ENCODE measurements at places on chromosomes 6 and 20.

DNA sequence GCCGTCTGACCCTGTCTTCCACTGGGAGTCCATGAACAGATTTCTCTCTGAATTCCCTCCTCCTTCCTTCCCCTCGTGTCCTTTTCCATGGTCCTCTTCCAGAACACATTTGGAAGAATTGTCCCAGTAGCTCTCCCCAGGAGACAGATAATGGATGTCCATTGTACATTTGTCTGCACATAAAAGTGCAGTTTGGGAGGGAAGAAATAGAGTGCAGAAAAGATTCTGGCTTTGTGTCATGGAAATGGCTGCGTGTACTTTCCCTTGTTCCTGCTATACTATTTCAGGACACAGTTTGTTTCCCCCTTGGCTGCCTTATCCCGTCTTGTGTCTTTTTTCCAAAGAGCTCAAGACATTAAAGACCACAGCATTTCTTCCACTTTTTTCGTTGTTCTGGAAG lies 127.6 kb downstream of the SYNDIG1 start:
- no peak overlapping the region for H3K27ac ChIP-seq
- peaks cover 11% of the 10 kb centered on the region for H3K27me3 ChIP-seq
- no peak overlapping the region for H3K4me3 ChIP-seq

- no peak for DNase-seq
- H3K4me1 ChIP-seq: no peaks in the 10 kb centered on the region
- H3K4me3 ChIP-seq: no peak overlapping the region
These were observed 299.0 kb upstream of the STXBP5 start for GRCh38 chr6:146905181-146905704.

GRCh38 chr20:32501709-32502108 lies 83.4 kb downstream of the NOL4L start:
- H3K4me3 ChIP-seq: no peak overlapping the region
- H3K4me1 ChIP-seq: peaks cover 22% of the 10 kb centered on the region
- H3K36me3 ChIP-seq: peaks cover 3% of the 10 kb centered on the region
- no peak for DNase-seq
- no peaks in the 10 kb centered on the region for H3K27me3 ChIP-seq

DNA sequence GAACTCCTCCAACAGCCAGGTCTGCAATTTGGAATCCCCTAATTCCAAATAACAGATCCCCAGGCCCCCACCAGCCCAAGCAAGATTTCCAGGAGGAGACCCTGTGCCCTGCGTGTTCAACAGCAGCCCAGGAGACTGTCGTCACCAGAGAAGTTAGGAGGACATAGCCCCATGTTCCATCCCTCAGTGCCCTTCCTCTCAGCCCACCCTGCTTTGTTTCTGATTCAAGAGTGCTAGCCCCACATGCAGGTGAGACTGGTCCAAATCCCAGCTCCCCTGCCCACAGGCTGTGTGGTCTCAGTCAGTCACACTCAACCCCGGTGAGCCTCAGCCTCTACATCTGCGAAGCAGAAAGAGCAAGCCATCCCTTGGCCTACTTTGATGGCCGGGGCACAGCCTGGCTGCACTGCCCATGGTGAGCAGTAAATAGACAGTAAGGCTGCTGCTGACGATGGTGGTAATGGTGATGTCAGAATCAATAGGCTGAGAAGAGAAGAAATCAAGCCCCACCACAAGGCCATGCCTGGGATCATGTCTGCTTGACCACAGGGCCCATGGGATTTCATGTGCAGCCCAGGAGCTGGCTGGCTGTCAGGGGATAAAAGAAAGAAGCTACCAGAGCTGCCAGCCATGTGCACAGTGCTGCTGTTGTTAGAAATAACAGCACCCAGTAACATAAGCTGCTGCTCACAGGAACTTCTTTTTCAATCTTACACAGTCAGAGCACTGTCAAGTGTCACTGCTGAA lies 51.5 kb upstream of the NXT1 start:
- no peaks in the 10 kb centered on the region for H3K4me1 ChIP-seq
- no peak overlapping the region for H3K4me3 ChIP-seq
- H3K27me3 ChIP-seq: peaks cover 8% of the 10 kb centered on the region

GRCh38 chr20:5923493-5923892 lies 26.8 kb downstream of the TRMT6 start:
- no peak overlapping the region for H3K4me3 ChIP-seq
- H3K27me3 ChIP-seq: peaks cover 24% of the 10 kb centered on the region
- peaks cover 8% of the 10 kb centered on the region for H3K4me1 ChIP-seq
- no peaks in the 10 kb centered on the region for H3K36me3 ChIP-seq
- H3K27ac ChIP-seq: no peak overlapping the region

- no peak overlapping the region for H3K27ac ChIP-seq
- H3K27me3 ChIP-seq: no peaks in the 10 kb centered on the region
- peaks cover 44% of the 10 kb centered on the region for H3K4me1 ChIP-seq
- no peak for DNase-seq
These were observed 506.7 kb downstream of the KIF16B start for GRCh38 chr20:16066571-16066970.

DNA sequence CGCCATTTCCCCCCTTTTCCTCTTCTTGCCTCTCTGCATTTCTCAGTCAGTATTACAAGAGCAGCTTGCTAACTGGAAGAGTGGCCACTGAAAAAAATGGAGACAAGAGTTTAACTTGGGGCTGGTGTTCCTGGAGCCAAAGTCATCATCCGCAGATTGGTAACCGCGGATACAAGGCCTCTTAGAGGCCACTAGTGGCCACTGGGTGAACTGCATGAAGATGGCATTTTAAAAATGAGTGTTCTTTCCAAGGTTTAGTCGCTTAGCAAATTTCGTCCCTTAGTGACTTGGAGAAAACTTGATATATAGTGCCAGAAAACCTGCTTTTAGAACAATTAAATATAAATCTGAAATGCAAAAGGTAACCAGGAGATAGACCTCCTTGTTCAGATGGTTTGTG lies 4.8 kb downstream of the F13A1 start:
- H3K36me3 ChIP-seq: peaks cover 2% of the 10 kb centered on the region
- H3K4me3 ChIP-seq: no peak overlapping the region
- peaks cover 32% of the 10 kb centered on the region for H3K27me3 ChIP-seq
- peaks cover 19% of the 10 kb centered on the region for H3K4me1 ChIP-seq

- H3K27me3 ChIP-seq: no peaks in the 10 kb centered on the region
- no peaks in the 10 kb centered on the region for H3K4me1 ChIP-seq
- H3K27ac ChIP-seq: no peak overlapping the region
These were observed 107.8 kb upstream of the CITED2 start for GRCh38 chr6:139482287-139482686.

DNA sequence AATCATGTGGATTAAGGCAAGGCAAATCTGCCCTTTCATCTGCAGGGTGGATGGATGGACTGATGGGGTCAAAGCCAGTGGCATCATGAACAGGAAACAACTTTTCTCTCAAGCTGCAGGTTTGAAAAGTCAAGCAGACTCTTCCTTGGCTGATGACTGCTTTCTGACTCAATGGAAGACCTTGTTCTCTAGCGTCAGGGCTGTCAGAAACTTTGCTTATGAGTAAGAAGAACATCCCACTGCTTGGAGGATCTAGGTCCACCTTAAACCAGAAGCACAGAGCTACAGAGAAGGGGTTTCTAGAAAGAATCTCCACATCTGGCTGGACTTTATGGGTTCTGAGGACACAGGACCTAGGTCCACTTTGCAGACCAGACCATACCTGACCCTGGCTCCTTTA lies 36.3 kb upstream of the CST5 start:
- H3K27ac ChIP-seq: no peak overlapping the region
- no peak for DNase-seq
- H3K36me3 ChIP-seq: no peaks in the 10 kb centered on the region
- no peaks in the 10 kb centered on the region for H3K4me1 ChIP-seq

- peaks cover 22% of the 10 kb centered on the region for H3K36me3 ChIP-seq
- H3K4me1 ChIP-seq: peaks cover 34% of the 10 kb centered on the region
- DNase-seq: peak; percentile 75
- H3K27me3 ChIP-seq: no peaks in the 10 kb centered on the region
- peak within 1 kb of the TSS; percentile 99 for H3K27ac ChIP-seq
These were observed at the start of the genes PPIL6 and SMPD2 for GRCh38 chr6:109440331-109441068. Gene PPIL6, minus strand, starts transcription at chr6:109440628. Its CDS starts 38 bp downstream, at chr6:109440590. Gene SMPD2, plus strand, starts transcription at chr6:109440724. Its CDS starts 398 bp downstream, at chr6:109441122.

DNA sequence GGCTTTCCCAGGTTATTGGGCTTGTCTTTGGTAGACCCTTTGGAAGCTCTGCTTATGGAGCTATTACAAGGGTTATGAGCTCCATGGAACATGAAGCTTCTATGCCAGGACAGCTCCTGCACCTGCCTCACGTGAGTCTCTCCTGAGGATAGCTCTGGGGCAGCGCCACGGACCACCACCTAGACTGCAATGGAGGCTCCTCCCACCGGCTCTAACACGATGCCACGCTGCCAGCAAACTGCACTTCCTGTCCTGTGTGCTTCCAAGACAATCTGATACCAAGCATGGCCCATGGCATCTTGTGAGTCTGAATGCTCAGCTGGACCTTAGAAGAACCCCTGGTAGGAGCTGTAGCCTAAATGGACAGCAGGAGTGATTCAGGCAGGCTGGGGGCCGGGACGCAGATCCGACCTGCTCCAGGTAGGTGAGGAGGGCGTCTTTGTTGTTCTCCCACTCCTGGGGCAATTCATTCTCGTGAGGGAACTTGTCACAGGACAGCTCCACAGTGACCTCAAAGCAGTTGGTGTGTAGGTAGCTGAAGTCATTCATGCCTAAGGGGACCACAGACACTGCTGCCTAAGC lies 5.5 kb downstream of the CPXM1 start:
- peaks cover 33% of the 10 kb centered on the region for H3K27me3 ChIP-seq
- no peaks in the 10 kb centered on the region for H3K36me3 ChIP-seq
- no peak overlapping the region for H3K27ac ChIP-seq

DNA sequence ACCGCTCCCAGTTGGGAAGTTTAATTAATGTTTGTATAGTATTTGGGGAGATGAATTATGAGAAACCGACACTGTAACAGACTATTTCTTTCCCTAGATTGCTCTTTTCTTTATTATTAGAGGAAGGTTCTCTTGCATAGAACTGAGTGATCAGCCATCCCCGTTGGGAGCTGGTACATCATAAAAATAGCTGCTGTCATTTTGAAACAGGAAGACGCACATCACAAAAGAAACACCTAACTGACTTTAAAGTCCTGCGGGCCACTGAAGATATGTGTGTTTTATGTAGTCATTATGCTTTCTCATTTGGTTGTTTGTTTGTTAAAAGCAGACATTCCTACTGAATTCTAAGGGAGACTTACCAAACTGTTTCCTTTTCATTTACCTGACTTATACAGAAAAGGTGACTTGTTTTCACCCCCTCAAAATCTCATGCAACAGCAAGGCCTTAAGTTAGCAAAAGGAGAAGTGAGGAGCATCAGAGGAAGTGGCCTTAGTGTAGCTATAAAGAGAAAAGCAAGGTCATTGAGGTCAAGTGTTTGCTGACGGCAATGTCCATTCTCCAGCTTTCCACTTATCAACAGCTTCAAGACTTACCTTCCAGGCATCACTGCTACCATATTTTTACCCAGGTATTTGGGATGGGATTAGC lies 91.0 kb downstream of the PKHD1 start:
- peak overlapping the region; percentile 74 for H3K27ac ChIP-seq
- DNase-seq: no peak
- no peaks in the 10 kb centered on the region for H3K36me3 ChIP-seq
- H3K4me3 ChIP-seq: no peak overlapping the region
- H3K27me3 ChIP-seq: peaks cover 7% of the 10 kb centered on the region
- H3K4me1 ChIP-seq: peaks cover 6% of the 10 kb centered on the region

GRCh38 chr6:22466665-22467245 lies 102.6 kb upstream of the HDGFL1 start:
- H3K27me3 ChIP-seq: no peaks in the 10 kb centered on the region
- DNase-seq: no peak
- H3K4me1 ChIP-seq: peaks cover 11% of the 10 kb centered on the region

- H3K27ac ChIP-seq: no peak overlapping the region
- no peaks in the 10 kb centered on the region for H3K27me3 ChIP-seq
- H3K4me3 ChIP-seq: no peak overlapping the region
- peaks cover 34% of the 10 kb centered on the region for H3K36me3 ChIP-seq
These were observed 281.7 kb upstream of the TAB2 start for GRCh38 chr6:149035766-149036165.

DNA sequence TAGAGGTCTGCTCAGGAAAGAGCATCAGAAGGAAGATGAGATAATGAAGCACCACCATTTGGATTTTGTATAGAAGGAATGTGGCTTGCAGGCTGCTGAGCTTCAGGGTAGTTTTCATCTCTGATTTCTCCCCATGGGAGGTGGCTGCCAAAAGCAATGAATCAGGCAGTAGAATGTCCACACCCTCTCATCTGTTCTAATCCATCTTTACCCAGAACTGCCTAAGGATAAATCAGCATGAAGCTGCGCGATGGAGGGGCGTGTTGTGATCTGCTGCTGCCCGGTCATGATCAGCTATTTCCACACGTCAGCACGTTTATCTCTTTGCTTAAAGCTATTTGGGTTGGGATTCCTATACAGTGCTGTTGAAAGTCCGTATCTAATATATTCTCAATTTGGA lies 295.4 kb downstream of the FOXA2 start:
- peaks cover 8% of the 10 kb centered on the region for H3K27me3 ChIP-seq
- no peak for DNase-seq
- no peaks in the 10 kb centered on the region for H3K4me1 ChIP-seq
- no peak overlapping the region for H3K4me3 ChIP-seq
- no peak overlapping the region for H3K27ac ChIP-seq
- H3K36me3 ChIP-seq: no peaks in the 10 kb centered on the region

- H3K27ac ChIP-seq: no peak overlapping the region
- H3K4me1 ChIP-seq: peaks cover 2% of the 10 kb centered on the region
- no peaks in the 10 kb centered on the region for H3K36me3 ChIP-seq
- H3K4me3 ChIP-seq: no peak overlapping the region
- H3K27me3 ChIP-seq: no peaks in the 10 kb centered on the region
These were observed 114.7 kb downstream of the ERMARD start for GRCh38 chr6:169866140-169866534.

GRCh38 chr6:150116200-150116800 lies 26.5 kb upstream of the PPP1R14C start:
- peaks cover 19% of the 10 kb centered on the region for H3K4me1 ChIP-seq
- no peaks in the 10 kb centered on the region for H3K27me3 ChIP-seq
- no peak overlapping the region for H3K4me3 ChIP-seq

DNA sequence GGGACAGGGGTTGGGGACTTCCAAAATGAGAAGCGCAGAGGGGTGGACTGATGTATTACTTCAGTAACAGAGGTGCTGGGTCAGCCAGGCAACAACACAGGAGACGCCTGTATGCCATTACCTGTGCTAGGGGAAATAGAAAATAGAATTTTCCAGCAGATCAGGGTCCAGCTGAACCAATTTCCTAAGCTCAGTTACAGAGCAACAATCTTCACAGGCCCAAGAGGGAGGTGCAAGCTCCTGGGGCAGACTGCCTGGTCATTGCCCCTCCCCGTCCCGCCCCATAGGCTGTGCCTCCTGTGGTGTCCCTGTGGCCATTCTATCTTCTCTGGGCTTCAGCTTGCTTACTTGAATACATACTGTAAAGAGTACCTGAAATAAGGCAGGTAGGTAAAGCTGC lies 3.7 kb downstream of the KCNK5 start:
- no peak for DNase-seq
- peaks cover 12% of the 10 kb centered on the region for H3K4me1 ChIP-seq
- H3K27ac ChIP-seq: no peak overlapping the region
- H3K4me3 ChIP-seq: no peak overlapping the region

DNA sequence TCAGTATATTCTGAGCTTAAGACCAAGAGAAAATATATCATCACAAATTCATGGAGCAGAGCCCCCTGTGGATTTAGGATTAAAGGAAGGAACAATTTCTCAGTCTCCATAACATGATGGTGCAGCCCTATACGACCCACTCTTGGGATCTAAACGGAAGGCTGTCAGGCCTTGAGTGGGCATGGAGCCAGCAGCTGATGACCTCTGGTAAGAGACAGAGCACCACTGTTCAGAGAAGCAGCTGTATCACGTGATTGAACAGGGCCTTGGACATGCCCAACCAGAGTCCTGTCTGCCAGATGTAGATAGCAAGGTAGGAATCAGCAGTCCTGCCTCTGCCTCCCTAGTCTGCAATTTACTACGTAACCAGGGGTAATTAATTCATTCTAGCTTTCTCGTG lies 259.4 kb upstream of the POU3F2 start:
- H3K36me3 ChIP-seq: no peaks in the 10 kb centered on the region
- H3K27me3 ChIP-seq: no peaks in the 10 kb centered on the region
- DNase-seq: no peak
- no peak overlapping the region for H3K27ac ChIP-seq
- H3K4me1 ChIP-seq: no peaks in the 10 kb centered on the region
